ENCODE measurements at places on chromosomes 5 and 9.

GRCh38 chr5:72359886-72360285 is 39.7 kb downstream of the PTCD2 start:
- no peak for DNase-seq

DNA sequence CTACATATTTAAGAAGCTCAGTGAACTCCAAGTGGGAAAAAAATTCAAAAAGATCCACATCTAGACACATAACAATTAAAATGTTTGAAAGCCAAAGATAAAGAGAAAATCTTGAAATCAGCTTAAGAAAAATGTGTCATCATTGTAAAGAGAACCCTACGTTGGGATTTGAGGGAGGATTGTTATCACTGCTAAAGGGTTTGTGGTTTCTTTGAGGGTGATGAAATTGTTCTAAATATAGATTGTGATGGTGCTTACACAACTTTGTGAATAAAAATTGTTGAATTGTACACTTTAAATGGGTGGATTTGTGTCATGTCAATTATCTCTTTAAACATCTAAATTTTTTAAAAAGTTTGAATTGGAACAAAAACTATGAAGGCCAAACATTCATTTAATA is 92.2 kb upstream of the ADAMTS19 start:
- DNase-seq, result peak; percentile 14

DNA sequence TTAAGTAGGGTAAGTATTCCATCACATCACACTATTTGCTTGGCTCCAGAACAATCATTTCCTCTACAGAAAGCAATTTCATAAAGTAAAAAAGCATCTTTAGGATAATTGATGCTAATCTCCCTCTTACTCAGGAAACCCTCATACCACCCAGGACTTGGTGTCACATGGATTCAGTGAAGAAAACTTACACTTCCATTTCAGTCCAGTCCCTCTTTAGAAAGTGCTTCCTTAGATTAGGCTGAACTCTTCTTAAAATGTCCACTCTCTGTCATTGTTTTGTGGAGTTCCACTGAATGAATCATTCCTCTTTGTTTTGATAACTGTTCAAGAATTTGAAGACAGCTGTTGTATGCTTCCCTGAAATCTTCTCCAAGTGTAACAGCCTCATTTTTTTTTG is 144.0 kb upstream of the ZNF462 start:
- peak; percentile 28 for DNase-seq

- DNase-seq, result peak; percentile 41
Observed at GRCh38 chr9:122264360-122265148, at the start of the genes MRRF and RBM18. MRRF (plus strand) TSS chr9:122264882; CDS start chr9:122270892, 6,010 bp downstream. RBM18 (minus strand) TSS chr9:122264840; CDS start chr9:122261492, 3,348 bp downstream.

DNA sequence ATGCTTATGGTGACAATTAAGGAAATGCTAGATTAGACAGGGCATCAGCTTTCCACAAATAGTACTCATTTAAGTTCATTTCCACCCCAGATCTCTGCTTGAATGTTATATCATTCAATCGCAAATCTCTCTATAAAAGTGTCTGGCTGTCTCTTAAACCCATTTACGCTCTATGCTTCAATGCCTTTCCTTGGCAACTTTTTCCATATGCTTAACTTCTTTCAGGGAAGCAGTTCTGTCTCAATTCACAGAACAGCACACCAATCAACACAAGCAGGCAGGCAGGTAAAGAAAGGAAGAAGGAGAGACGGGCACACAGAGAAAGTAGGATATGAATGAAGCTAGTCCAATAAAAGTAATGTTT is 243.1 kb downstream of the DENND1A start:
- no peak for DNase-seq

DNA sequence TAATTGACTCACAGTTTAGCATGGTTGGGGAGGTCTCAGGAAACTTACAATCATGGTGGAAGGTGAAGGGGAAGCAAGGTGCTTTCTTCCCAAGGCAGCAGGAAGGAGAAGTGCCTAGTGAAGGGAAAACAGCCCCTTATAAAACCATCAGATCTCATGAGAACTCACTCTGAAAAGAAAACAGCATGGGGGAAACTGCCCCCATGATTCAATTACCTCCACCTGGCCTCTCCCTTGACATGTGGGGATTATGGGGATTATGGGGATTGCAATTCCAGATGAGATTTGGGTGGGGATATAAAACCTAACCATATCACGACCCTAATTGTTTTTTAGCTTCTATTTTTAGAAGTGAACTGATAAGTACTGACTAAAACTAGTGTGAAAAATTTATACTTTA is 1377.5 kb upstream of the DMAC1 start:
- no peak for DNase-seq

GRCh38 chr5:17276445-17276844 is 59.0 kb downstream of the BASP1 start:
- no peak for DNase-seq

DNA sequence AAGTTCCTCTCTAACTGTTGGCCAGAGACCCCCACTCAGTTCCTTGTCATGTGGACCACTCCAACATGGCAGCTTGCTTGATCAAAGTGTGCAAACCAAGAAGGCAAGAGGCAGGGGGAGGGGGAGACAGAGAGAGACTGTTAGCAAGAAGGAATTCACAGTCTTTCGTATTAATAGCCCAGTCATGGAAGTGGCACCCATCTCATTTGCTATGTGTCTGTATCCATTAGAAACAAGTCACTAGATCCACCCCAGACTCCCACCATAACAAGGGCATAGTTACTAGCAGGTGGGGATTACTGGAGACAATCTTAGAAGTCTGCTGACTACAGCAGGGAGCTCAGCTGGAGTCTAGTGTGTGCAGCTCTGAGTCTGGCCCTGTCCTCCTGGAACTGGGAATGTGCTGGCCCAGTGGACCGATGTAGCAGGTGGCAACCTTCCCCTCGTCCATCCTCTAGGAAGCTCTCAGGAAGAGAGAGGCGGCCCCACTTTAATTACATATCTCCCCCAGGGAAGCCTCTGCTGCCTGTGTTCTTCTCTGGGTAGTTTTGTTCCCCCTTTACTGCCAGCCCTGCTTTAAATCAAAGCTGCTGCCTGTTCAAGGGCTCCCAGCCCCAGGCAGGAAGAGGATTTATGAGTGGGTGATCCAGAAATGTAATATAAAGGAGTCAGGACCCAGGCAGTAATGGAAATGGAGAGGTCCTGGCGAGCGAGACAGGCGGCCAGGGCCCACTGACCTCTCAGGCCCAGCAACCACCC is 47.8 kb upstream of the ALDH1B1 start:
- DNase-seq, result no peak

DNA sequence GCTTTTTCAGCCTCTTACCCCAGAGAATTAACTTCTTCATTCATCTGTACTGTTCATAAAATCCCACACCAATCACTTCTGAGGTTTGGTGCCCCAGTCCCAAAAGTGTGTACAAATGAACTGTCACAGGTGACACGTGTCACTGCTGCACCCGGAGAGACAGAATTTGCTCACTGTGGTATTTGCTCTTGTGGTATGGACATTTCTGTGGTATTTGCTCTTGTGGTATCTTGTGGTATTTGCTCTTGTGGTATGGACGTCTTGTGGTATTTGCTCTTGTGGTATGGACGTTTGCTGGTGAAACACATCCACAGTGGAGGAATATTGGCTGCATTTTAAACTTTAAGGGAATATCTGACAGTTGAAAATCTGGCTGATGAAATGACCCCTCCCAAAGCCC is 214.9 kb upstream of the DAP start:
- DNase-seq, result peak; percentile 40

GRCh38 chr9:109411069-109411761 is 86.9 kb downstream of the PTPN3 start:
- no peak for DNase-seq

GRCh38 chr5:107813559-107813958 is 142.8 kb upstream of the EFNA5 start:
- DNase-seq, result no peak

- DNase-seq, result no peak
Observed at GRCh38 chr9:105700668-105701067, 6.3 kb downstream of the TMEM38B start.

- no peak for DNase-seq
Observed at GRCh38 chr5:139711067-139711905, 63.1 kb downstream of the CXXC5 start.

DNA sequence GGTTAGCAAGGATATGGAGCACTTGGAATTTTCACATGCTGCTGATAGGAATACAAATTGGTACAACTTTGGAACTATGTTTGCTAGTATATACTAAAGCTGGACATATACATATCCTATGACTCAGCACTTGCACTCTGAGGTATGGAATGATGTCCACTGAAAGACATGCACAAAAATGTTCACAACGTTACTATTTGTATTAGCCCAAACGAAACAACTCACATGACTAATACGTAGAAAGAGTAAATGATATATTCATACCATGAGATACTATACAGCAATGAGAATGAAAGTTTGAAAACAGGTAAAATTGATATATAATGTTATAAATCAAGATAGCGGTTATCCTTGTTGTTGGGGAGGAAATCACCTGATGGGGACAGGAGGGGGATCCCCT is 45.5 kb upstream of the CDC42SE2 start:
- peak; percentile 36 for DNase-seq

Data from non-pigmented ciliary epithelial cell (primary cell).